ENCODE measurements at places on chromosomes 11 and 22.
A peak's percentile ranks its signal among the peaks of the same experiment; 100 is the strongest.

DNA sequence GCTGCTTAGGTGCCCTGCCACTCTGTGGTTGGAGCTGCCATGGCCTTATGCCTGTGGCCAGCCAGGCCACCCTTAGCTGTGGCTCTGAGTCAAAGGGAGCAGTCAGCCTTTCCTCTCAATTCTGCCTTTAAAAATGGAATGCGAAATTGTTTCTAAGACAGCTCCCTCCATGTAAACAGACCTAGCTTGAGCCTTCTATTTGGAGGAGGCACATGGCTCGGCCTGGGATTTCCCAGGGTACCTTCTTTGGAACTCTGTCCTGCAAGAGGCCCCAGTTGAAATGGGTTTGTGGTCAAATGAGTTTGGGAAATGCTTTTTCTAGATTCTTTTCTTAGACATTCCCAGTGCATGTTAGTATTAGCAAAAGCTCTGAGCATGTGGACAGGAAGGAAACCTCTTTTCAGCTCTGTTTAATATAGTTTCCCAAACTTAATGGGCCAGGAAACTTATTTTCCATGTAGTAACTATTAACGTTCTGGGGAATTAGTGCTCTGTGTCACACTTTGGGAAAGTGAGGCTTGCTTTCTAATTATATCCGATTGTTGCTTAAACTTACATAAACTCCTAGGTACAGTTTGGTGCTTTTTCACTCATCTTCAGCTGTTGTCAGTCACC, 7.8 kb downstream of the PHOX2A start:
- no peak for DNase-seq

DNA sequence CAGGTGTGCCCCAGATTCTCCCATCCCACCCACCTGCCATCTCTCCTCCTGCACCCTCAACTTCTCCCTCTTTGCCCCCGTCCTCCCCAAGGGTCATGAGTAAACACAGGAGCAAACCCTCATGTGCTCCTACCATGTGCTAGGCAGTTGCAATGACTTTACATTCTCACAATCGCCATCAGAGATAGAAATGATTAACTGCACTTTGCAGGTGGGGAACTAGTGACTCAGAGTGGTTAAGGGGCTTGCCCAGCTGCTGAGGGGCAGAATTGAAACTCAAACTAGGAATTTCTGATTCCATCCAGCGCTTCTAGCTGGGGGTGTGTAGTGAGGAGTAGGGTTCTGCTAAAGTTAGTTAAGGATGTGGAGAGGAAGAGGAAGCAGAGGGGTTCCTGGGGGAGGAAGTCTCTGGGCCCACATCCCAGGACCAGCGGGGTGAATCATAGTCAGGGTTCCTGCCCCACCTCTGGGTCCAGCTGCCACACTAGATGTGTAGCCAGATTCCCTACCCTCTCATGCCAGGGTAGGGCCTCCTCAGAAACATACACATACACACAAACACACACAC, 16.0 kb upstream of the PRG2 start:
- DNase-seq = peak; percentile 26

GRCh38 chr11:114130629-114131277, 71.2 kb downstream of the ZBTB16 start:
- DNase-seq = no peak

DNA sequence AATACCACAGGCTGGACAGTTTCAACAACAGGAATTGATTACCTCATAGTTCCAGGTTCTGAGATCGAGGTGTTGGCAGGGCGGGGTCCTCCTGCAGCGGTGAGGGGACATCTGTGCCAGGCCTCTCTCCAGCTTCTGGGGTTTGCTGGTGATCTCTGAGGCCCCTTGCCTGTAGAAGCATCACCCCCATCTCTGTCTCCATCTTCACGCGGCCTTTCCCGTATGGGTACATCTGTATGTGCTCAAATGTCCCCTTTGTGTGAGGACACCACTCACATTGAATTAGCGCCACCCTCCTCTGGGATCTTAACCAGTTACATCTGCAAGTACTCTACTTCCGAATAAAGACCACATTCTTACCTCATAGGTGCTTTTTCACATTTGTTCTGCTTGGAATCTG, 1029.9 kb downstream of the BRD1 start:
- DNase-seq = no peak

DNA sequence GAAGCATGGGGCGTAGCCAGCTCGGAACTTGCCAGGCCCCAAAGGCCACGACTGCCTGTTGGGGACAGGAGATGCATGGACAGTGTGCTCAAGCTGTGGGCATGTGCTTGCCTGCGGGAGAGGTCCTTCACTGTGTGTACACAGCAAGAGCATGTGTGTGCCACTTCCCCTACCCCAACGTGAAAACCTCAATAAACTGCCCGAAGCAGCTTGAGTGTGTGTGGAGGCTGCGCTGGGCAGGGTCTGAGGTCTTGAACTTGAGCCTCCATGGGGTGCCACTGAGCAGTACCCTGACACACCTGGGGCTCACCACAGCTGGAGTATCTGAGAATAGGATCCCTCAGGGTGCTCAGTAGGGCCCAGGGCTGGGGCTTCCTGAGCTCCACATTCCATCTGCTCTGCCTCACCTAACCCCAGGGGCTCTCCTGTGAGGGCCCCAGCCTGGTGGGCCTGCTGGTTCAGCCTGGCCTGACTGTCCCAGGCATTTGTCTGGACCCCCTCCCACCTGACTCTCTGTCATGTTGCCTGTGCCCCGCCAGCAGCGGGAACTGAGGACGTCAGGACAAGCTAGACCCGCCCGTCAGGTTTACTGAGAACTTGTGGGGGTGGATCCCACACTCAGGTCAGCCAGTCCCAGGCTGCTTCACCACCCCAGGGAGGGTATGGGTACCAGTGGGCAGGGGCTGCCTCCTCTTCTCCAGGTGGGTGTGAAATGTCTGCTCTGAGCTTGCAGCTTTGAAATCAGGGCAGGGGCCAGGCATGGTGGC, 3.2 kb downstream of the RASSF7 start:
- no peak for DNase-seq

DNA sequence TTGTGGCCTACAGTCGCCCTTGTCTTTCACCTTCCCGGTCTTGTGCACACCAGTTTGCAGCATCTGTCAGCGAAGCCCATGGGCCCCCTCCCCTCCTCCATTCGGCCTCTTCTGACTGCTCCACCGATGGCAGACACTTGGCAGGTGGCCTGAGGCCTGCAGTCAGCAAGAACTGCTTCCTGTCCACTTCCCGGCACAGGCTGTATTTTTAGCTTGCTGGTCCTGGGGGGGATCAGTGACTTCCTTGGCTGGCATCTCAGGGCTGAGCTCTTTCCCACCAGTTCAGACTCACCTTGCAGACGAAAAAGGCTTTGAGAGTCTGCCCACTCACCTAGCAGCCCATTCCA, 106.4 kb downstream of the SYN3 start:
- no peak for DNase-seq

- no peak for DNase-seq
Observed at GRCh38 chr11:472816-473215, 22.7 kb downstream of the PTDSS2 start.

DNA sequence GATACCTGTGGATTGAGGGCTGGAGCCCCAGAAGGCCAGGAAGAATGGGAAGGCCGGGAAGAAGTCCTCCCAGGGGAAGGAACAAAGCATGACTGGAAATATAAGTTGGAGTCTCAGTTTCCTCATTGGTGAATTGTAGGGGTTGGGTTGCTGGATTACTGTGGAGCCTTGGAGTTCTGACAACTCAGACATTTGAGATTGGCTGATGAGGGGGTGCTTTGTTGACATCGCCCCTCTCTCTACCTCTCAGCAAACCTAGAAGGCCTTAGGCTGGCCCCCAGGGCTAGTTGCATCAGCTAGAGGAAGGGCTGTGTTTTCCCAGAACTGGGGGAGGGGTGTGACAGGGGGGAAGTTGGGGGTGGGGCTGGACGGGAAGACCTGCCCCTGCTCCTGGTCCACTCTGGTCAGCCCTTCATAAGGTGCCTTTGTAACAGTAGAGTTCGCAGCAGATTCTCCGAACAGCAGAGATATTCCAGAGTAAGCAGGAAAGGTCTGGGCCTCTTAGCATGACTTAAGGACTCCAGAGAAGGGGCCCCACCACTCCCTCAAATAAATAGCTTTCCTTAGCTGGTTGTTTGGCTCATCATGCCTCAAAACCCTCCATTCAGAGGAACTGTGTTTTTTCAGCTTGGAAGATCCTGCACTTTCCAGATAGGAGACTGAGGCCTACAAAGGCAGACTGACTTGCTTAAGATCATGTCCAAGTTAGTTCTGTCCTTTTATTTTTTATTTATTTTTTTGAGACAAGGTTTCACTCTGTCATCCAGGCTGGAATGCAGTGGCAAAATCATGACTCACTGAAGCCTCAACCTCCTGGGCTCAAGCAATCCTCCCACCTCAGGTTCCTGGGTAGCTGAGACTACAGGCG, 12.5 kb upstream of the THRSP start:
- DNase-seq = no peak
